Natural killer cell treated with Interleukin-12 subunit alpha and Interleukin-12 subunit beta and Interleukin-15 and Interleukin-18, amount 100 ng/mL, for 72 hours (primary cell): ENCODE measurements at places on chromosomes 16 and 17. TPM values are rescaled to one million over a fixed set of nuclear protein-coding genes. Genes with fewer than 3 reads are reported as not detected.

DNA sequence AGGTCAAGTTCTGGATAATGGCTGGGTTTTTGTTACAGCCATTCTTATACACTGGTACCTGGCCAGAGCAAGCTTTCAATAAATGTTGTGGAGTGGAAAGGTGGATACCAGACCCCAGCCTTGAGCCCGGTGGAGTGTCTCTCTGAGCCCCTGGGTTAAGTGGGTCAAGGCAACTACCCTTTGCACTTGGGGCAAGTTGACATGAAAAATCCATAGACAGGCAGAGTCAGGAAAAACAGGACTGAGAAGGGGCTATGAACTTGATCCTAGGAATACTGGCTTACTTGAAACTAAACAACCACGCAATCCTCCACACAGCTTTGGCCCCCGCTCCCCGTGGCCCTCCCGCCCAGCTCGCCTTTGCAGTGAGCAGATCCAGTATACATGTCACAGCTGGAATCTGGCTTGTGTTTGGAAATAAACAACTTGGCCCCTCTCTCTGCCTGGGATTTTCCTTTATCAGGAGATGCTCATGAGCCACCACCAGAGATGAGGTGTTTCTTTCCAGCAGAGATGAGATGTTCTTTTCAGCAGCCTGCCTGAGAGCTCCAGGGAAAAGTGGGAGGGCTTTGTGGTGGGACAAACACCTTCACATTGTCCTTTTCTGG lies 65.9 kb downstream of the KSR1 start:
- no peak for DNase-seq

CORO1A gene
- total RNA-seq = 1,615 TPM

GRCh38 chr16:4060823-4061222 lies 55.4 kb downstream of the ADCY9 start:
- no peak for DNase-seq

KRTAP3-2 gene
- not detected for total RNA-seq

- DNase-seq = no peak
These were observed 142.4 kb downstream of the CYLD start for GRCh38 chr16:50884066-50884860.

KRTAP4-5 gene
- total RNA-seq = not detected

DNA sequence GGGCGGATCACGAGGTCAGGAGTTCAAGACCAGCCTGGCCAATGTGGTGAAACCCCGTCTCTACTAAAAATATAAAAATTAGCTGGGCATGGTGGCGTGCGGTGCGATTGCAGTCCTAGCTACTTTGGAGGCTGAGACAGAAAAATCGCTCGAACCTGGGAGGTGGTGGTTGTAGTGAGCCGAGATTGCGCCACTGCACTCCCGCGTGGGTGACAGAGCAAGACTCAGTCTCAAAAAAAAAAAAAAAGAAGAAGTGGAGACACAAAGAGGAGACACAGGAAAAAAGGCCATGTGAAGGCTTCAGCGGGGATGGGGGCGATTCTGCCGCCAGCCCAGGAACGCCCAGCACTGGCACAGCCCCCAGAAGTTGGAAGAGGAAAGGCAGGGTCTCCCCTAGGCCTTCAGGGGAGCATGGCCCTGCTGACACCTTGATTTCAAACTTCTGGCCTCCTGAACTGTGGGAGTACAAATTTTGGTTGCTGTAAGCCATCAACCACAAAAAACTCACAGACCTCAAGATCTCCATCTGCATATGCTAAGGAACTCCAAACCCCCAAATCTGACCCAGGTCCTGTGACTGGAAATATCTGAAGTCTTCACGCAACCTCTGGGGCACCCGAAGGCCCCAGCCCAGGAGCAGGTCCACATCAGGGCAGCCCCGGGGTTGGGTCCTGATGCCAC lies 7.0 kb downstream of the SGSH start:
- no peak for DNase-seq

- DNase-seq = no peak
These were observed 228.0 kb downstream of the C16orf78 start for GRCh38 chr16:49601576-49601975.

DNA sequence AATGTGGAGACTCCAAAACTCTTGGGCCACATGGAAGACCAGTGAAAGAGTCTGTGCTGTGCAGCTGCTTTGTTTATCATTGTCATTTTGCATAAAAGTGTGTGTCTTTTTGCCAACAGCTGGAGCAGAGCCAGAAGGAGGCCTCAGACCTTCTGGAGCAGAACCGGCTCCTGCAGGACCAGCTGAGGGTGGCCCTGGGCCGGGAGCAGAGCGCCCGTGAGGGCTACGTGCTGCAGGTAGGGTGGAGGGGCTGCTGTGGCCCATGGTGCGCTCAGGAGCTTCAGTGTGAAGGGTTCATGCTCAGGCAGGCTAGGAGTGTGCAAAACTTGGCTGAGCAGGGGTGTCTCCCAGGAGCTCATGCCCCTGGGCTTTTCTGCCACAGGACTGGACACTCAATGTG lies 45.0 kb downstream of the PLD6 start:
- DNase-seq = no peak

DNA sequence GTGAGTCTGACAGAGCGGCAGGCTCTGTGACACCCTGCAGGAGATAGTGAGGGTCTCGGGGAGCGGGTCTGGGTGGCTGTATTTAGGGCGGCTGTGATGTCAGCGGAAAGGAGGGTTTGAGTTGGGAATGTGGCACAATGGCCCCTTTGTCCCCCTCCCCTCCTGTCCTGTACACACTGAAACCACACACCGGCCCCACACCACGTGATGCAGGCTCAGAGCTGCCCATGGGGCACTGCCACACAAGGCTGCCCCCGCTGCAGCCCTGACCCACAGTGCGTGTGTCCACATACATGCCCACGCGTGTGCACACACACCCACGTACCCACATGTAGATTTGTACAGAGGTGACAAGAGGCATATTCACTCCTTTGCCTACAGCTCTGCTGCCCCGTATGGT lies 15.3 kb downstream of the SGCA start:
- DNase-seq = no peak

DNA sequence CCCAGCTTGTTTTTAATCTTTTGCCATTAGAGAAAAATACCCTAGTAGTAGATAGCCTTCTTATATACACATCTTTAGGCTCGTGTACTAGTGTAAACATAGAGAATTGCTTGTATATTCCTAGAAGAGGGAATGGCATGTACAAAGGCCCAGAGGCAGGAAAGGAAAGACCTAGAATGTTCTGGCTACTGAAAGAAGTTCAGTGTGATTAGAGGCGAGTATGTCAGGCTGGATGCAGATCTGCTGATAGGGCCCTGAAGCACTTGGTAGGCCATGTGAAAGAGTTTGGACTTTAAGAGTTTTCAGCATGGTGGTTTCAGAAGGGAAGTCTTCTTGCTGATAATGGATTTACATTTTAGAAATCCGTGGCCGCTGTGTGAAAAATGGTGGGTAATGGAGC lies 17.4 kb downstream of the CTCF start:
- no peak for DNase-seq

GRB7 gene
- not detected for total RNA-seq

- no peak for DNase-seq
These were observed 8.0 kb upstream of the GNA13 start for GRCh38 chr17:65064452-65065019.

ZFP3 gene
- 2.0 TPM for total RNA-seq

- no peak for DNase-seq
These were observed 276.7 kb downstream of the C16orf95 start for GRCh38 chr16:87040169-87041117.

RBFOX1 gene
- total RNA-seq = not detected

- no peak for DNase-seq
These were observed 10.1 kb downstream of the COPZ2 start for GRCh38 chr17:48027322-48027981.

- no peak for DNase-seq
These were observed 92.7 kb downstream of the WSCD1 start for GRCh38 chr17:6162892-6163291.
